Iris pigment epithelial cell (primary cell): ENCODE measurements at places on chromosomes 1 and 21.

DNA sequence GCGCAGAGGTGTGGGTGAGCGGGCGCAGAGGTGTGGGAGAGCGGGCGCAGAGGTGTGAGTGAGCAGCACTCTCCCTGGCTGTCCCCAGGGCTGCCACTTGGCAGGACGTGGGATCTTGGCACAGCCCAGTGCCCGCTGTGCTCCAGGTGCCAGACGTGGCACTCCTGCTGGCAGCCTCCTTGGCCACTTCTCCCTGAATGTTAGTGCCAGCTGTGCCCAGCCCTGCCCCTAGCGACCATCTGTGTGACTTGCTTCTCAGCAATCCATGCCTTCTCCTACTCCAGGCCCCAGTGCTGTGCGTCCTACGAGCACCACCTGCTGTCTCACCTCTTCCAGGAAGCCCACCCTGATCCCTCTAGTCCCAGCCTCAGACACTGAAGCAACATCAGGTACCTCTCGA is 30.5 kb downstream of the KRTAP10-1 start:
- DNase-seq: no peak

DNA sequence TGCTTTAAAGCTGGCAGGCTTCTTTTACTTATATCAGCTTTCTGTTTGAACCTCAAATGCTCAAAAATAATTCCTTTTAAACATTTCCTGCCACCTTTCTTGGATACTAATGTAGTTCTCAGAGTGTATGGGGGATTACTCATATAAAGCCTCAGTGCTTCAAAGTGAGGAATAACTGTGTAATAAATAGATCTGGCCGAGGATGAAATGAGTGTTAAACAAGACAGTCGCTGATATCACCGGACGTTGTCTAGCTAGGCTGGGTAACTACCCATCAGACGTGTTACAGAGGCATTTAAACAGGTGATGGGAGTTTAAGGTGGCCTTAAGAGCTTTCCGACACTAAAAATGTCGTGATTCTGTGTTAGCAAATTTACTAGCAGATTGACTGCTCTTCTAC is 53.1 kb downstream of the VANGL2 start:
- DNase-seq: no peak

GRCh38 chr1:226276987-226277386 is 32.0 kb downstream of the LIN9 start:
- no peak for DNase-seq

DNA sequence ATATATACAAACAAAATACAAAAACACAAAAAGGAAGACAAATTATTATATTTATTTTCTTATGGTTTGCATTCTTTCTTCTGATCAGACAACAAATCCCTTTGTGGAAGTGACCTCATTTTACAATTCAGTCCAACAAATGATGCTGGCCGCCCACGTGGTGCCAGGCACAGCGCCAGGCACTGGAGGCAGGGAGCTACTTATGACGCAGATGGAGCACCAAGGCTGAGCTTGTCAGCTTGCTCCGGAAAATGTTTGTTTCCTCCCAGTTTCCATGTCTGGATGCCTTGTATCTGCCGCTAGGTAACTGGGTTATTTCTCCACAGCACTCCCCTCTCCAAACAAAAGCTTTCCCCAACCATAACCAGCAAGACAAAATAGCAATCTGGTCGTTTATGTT is 30.7 kb upstream of the CD34 start:
- DNase-seq: peak; percentile 42

- DNase-seq: peak; percentile 85
These were observed 4.0 kb upstream of the CSF3R start for GRCh38 chr1:36486439-36487335.

GRCh38 chr1:34839526-34840305 is 19.8 kb downstream of the SMIM12 start:
- DNase-seq: no peak

DNA sequence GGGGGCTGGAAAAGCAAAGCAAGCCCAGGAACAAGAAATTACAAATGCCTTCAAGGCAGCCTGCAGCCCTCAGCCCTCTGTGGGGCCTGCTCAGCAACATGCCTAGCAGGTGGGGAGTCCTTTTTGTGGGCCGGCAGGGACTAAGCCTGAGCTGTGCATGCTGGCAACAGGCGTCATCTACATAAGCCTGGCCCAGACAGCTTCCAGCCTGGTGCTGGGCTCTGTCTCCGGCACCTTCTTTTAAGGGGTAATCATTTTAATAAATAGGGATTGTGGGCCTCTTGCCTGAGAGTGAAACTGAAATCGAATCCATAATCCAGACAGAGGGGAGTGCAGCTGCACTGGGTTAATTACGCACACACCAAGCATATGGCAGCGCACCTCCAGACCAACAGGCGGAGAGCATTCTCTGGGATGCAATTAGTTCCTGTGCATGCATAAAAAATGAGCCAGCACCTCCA is 96.6 kb downstream of the DDX20 start:
- no peak for DNase-seq

DNA sequence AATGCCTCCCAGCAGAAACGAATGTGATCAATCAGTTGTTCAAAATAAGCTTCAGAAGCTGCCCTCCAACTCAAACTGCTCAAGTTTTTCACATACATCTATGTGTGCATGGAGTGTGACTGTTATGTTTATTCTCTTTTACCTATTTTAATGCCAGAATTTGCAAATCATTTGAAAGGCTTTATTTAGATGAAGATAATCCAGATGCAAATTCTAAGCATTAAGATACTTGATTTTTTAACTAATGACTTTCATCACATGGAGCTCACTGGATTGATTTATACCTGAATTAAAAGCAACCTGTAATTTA is 69.5 kb downstream of the PLD5 start:
- no peak for DNase-seq

GRCh38 chr1:93703643-93704042 is 22.0 kb upstream of the BCAR3 start:
- DNase-seq: no peak

GRCh38 chr1:215052256-215053015 is 30.1 kb upstream of the KCNK2 start:
- DNase-seq: no peak

- DNase-seq: no peak
These were observed 87.1 kb upstream of the TNR start for GRCh38 chr1:175830500-175830899.

DNA sequence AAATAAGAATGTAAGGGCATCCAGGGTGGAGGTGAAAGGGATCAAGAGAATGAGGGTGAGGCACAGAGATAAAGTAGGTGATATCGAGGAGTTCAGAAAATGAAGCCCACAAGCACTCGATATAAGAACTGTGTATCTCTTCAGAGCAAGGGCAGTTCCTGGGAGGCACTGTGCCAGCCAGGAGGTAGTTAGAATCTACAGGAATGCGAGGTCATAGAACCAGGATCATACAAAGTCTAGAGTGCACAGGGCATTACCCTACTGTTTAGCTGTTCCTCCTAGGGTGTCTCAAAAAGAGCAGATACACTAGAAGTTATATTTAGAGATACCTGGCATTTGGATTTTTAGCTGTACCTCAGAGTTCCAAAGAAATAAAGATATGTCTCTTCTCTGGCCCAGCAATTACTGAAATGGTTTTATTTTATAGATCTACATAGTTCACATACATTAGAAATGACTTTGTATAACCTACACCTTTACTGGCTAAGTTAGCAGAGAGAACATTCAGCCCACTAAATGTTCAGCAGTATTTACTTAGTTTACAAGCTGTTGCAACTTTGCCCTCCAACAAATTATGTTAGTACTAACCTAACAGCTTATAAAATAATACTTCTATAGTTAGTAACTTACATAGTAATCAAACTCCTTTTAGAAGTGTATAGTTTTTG is 1.6 kb downstream of the OVAAL start:
- no peak for DNase-seq

- DNase-seq: no peak
These were observed 3.6 kb downstream of the PAQR7 start for GRCh38 chr1:25871704-25872494.

DNA sequence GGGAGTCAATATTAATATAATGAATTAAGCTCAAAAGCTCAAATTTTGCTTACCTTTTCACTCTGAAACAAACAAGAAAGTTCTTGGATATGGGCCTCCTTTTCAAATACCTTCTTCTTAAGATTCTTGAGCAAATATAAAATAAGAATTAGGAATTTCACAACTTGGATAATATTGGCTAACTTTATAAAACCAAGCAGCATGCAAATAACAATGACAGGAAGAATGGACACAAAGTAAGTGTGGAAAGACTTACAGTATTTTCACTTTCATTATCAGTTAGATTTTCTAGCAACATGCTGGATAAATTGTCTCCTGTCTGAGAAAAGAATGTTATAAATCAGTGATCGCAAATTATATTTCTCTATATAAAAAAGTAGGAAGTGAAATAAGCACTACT is 13.2 kb downstream of the ODF2L start:
- DNase-seq: peak; percentile 20

GRCh38 chr1:40921522-40921921 is 58.0 kb upstream of the CTPS1 start:
- no peak for DNase-seq

- DNase-seq: no peak
These were observed 1.3 kb upstream of the PLA2G5 start for GRCh38 chr1:20068722-20069121.

DNA sequence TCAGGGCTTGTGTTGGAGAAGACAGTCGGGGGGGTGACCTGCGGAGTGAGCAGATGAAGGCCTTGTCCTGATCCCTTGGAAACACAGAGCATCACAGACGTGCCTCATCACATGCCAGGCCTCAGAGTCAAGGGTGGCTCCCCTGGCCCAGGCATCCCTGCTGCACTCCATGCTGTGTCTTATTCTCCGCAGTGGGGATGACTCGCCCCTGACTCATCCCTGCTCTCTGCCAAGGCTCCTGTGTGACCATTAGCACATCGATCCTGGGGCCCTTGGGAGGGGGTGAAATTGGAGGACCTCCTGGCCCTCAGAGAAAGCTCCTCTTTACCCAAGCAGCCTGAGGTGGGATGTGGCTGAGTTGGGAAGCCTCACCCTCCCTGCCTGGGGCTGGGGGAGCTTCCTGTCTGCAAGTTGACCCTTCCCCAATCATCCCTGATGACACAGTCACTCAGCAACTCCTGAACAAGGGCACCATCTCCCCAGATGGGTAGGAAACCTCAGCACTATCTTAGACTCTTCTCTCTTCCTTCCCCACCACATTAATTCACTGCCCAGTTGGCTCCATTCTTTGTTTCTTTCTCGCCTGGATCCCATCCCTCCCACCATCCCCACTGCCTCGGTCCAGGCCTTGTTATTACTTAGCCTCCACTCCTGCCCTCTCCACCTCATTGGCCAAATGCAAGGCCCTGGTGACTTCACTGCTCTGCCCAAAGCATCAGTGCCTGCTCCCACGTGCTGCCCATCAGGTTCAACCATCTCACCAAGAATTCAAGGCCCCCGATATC is 74.6 kb downstream of the CAMK2N1 start:
- peak; percentile 82 for DNase-seq

GRCh38 chr1:186202271-186202764 is 172.7 kb downstream of the TPR start:
- DNase-seq: no peak

DNA sequence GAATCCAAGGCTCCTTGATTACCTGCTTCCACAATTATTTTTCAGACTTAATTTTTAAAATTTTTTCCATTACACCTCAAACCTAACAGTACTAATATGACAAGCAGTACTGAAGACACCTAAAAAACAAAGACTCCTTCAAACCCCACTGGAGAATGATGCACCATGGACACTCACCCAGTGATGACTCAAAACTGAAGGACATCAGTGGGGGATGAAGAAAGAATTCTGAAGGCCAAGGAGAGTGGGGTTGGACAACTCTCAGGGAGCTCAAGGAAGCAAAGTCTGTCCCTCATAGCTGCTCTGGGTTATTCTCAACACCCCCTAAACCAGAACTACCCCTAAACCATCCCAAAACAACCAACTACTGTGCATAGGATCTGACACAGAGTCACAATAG is 2.4 kb upstream of the ARHGAP29 start:
- peak; percentile 61 for DNase-seq

GRCh38 chr21:18529254-18529653 is 125.7 kb upstream of the TMPRSS15 start:
- peak; percentile 55 for DNase-seq
